Right lobe of liver (tissue), 6 donors: ENCODE measurements at places on chromosomes 12 and 14.
A peak's percentile ranks its signal among the peaks of the same experiment; 100 is the strongest.

DNA sequence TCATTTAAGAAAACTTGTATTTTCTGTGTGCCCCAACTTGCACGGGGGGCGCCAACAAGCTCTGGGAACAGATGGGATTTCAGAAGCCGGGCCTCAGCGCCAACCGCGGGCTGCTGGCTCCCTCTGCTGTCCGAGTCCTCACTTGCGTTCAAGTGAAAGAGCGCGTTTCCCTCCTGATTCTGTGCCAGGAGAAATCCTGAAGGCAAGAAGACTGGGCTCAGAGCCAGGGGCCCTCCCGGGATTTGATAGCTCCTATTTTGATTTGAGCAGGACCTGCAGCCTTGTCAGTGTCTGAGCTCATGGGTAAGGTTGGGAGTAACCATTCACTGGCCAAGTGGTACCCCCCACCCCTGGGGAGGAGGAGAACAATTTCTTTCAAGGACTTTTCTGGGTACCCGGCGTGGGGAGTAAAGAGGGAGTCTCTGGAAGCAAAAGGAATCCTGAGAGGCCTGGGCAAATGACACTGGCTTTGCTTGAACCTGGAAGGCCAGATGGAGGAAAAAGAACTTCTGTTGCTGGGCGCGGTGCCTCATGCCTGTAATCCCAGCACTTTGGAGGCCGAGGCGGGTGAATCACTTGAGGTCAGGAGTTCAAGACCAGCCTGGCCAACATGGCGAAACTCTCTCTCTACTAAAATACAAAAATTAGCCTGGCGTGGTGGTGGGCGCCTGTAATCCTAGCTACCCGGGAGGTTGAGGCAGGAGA lies 179.0 kb upstream of the RGS6 start:
- DNase-seq, result peak; percentile 84

- DNase-seq, result no peak
Observed at GRCh38 chr12:122449317-122449716, 26.8 kb upstream of the CLIP1 start.

DNA sequence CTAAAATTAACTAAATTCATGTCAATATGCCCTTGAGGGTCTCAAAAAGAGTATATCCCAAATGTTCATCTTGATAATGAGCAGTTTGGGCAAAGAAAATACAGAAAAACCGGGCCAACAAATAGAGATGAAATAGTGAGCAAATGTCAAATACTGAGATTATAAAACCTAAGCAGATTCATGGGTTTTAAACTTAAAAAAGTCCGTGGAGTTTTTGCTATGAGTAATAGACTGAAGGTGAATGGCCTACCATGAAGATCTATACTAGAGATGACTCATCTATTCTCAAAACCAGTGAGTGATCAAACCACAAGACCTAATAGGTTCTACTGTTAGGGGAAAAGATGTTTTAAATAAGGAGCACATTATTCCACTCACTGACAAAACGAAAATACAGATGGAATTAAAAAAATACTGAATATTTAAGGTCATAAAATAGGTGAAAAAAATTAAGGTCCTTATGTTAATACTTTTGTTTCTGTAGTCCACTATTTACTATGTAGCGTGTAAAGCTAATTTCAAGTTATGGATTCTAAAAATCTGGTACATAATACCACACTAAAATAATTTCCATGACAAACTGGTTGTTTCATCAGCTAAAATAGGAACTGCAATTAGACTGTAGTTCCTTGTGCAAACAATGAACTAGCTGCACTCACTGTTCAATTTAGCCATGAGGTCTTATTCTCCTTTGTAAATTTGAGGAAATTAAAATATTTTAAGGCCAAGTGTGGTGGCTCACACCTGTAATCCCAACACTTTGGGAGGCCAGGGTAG lies 5.0 kb downstream of the HNRNPC start:
- no peak for DNase-seq

- DNase-seq, result no peak
Observed at GRCh38 chr12:92261071-92261470, 115.4 kb upstream of the BTG1 start.
